Renal cortical epithelial cell (primary cell): ENCODE measurements at places on chromosomes 11 and 22. TPM values are rescaled to one million over a fixed set of nuclear protein-coding genes. Genes with fewer than 3 reads are reported as not detected.

The OR52A1 gene
- not detected in 2 replicates for total RNA-seq

The FGF4 gene
- total RNA-seq: not detected in 2 replicates

The PRODH gene
- 1.9 and 4.3 TPM in 2 replicates for total RNA-seq

The MRGPRE gene
- not detected in 2 replicates for total RNA-seq

The GRM5 gene
- under 0.01 and 0.15 TPM in 2 replicates for total RNA-seq

The LYVE1 gene
- 0.05 and 0.17 TPM in 2 replicates for total RNA-seq

The C22orf15 gene
- not detected in 2 replicates for total RNA-seq

The LIF gene
- total RNA-seq: 58.1 and 84.0 TPM in 2 replicates

The GLYATL2 gene
- 0.20 and 2.1 TPM in 2 replicates for total RNA-seq

GRCh38 chr11:99241066-99241465 lies 220.3 kb downstream of the CNTN5 start:
- no peak for DNase-seq

DNA sequence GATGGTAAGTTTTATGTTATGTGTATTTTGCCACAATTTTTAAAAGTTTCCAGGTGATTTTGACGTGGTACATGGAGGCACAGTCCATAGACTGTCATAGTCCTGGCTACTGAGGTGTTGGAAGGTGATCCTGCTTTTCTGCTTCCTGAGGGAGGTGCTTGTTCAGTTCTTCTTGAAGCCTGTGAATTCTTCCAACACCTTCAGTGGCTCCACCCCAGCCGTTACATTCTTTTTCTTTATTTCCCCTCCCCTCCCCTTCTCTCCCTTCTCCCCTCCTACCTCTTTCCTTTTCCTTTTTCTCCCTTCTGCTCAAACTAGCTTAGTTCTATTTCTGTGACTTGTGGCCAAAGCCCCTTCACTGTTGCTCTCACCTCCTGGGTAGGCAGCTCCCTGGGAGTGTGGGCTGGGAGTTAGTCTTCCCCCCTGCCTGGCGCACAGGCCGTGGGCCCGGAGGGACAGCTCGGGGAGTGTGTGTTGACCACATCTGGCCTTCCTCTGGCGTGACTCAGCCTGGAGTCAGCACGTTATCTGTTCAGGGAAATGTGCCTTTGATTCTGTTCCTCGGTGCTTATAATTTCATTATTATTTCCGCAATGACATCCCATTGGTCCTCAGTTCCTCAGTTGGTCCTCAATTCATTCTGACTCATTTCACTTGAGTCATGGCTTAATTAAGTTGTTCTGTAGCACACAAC lies 566.2 kb downstream of the TBC1D22A start:
- DNase-seq: peak; percentile 77

DNA sequence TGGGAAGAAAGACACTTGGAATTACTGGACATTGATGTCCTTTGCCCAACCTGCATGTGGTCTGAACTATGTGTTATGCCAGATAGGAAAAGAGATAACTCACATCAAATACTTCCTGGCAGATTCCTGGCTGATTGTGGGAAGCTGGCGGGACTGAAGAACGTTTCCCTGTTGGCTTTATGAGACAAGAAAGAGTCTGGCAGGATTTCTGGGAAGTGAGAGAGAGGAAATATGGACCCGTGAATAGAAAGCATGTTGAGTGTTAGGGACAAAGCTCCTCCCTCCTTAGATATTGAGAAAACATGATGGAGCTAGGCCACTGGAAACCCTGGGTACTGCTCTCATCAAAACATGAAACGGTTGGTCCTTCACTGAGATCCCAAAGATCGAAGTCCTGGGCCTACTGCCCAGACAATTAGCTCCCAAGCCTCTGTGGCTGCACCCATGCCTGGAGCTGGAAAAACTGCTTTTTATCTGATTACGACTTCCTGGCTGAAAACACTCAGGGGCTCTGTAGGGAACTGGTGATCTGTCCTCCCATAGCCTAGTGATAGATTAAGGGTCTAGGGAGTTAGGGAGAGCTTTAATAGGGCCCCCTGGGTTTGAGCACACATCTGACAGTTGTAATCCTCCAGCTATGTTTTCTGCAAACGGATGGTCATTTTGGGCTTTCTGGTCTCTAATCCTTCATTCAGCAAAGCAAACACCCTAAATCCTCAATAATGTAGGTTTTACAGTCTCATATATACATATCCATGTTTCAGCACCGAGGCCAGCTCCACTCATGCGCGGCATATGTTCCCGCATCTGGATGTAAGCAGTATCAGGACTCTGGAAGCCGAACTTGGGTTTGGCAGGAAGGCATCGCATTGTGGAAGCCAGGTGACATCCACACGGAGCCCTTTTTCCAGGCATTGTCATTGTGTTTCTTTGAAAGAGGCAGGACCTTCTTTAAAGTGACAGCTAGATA lies 6.1 kb upstream of the B3GAT1 start:
- DNase-seq: peak; percentile 9

DNA sequence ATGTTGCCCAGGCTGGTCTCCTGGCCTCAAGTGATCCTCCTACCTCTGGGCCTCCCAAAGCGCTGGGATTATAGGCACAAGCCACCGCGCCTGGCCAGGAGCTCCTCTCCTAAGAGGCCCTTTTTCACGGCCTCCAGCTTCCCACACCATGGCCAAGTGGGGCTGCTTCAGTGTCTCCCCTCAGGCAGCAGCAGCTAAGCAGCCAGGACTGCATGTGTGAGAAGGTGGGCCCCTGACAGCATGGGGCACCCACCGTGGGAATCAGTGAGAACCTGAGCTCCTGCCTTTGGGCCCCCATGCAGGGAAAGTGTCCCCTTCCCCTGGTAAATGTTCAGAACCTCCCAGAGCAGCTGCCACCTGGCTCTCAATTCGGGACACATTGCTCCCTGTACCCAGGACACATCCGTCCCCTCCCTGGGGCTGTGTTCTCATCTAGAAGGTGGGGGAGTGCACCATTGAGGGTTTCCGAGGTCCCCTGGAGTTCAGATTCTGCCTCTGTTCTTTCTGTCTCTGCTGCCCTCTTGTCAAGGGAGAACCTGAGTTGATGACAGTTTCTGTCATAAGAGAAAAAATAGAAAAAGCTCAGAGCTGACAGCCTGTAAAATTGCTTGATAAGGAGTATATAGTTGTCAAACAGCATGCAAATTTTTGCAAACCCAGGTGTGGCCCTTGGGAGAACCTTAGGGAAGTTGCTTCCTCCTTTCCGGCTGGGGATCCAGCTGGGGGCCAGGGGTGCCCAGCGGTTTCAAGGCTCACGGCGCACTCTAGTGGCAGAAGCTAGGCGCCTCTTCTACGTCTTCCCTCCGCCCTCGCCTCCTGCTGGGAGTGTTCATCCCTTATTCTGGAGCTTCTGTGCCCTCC lies 29.7 kb downstream of the FAM83F start:
- no peak for DNase-seq

DNA sequence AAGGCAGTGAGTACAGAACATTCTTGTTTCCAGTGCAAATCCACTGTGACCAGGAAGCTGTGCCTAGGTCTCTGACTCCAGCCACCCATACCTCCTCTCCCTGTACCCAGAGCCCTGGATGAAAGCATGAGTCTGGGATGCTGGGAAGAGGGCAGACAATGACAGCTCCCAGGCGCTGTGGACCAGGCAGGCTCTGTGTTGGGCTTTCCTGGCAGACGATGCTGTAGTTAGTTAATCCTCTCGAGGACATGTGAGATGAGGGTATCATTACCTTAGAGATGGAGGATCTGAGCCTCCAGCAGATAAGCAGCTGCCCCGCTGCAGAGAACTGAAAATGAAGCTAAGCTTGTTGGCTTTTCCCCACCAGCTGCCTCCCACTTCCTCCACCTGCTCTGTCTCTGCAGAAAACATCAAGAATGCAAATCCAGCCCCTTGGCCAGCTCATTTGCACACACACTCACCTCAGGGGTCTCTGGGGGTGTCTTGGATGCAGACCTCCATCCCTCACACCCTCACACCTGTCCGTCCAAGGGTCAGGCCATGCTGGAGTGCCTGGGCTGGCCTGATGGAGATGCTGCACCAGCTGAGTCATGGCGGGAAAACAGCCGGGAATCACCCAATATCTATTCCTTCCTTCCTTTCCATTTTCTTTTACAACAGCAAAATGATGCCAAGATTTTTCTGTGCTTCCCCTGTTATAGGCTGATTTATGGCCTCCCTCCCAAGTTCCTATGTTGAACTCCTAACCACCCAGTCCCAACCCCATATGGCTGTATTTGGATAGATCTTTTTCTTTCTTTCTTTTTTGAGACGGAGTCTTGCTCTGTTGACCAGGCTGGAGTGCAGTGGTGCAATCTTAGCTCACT lies 94.9 kb upstream of the SEPTIN5 start:
- DNase-seq: no peak

DNA sequence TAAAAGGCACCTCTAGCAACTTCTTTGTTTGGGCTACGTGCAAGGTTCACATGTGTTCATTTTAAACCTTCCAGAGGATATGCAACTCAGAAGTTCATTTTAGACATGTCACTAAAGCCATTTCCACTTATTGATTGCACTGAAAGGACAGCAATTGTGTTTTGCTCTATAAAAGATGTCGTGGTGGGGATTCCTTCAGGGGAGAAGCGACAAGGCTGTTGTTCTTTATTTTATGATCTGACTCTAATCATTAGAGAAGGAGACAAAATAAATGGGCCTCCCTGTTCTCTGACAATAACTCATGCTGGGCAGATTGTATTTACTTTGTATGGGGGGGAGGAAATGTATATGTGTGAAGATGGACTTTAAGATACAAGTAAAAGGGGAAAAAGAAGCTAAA lies 370.1 kb upstream of the ARHGAP42 start:
- DNase-seq: no peak

DNA sequence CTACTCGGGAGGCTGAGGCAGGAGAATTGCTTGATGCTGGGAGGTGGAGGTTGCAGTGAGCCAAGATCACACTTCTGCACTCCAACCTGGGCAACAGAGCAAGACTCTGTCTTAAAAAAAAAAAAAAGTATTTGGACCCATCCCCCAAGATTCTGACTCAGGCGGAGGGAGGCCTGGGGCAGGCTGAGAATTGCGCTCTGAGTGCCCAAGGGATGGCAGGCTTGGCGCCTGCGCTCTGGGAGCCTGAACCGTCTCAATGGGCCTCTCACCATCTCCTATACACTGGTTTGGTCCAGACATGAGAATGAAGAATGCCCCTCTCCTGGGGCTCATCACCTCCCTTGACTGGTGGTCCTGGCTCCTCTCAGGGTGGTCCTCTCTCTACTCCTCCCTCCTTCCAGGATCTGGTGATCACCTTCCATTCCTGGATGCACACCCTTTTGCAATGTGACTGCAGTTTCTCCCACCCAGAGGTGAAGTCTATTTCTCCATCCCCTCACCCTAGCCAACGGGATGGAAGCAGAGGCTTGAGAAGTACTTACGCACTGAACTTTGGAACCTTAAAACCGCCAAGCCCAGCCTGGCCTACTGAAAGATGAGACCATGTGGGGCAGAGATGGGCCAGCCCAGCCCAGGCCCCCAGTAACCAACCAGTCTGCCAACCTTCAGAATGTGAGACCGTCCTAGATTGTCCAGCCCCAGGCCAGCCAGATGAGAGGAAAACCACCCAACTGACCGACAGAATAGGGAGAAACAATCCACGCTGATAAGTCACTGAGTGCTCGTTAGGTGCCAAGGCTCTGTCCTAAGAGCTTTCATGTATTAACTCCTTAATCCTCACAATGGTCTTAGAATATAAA lies 4.9 kb downstream of the POLR3H start:
- DNase-seq: peak; percentile 16

DNA sequence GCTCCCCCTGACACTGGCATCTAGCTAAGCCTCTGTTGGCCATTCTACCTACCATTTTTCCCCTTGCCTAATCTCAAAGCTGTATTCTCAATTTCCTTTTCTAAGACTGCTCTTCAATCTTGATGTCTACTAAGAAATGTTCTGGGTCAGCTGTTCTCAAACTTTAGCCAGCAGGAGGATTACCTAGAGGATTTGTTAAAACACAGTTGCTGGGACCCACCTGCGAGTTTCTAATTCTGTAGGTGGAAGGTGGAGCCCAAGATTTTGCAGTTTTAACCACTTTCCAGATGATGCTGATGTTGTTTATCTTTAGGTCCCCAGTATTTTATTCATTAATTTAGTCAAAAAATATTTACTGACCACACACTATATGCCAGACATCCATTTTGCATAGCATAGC lies 9.3 kb upstream of the ARHGAP42 start:
- no peak for DNase-seq

DNA sequence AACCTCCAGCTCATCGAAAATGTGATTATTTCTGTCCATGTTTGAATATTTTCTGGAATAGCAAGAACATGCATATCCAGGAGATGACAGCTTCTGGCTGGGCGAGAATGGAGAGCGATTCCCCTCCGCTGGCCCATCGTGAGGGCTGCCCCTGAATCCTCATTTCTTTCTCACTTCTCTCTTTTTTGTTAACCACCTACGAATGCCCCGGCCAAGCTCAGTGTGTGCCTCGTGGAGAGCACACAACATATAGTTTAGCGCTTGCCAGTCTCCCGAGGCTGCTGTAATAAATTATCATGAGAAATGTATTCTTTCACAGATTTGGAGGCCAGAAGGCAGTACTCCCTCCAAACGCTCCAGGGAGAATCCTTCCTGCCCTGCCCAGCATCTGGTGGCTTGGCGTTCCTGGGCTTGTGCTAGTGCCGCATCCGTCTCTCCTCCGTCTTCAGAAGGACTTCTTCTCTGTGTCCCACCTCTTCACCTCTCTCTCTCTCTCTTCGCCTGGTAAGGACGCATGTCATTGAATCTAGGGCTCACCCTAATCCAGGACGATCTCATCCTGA lies 1306.0 kb downstream of the TBC1D22A start:
- no peak for DNase-seq

DNA sequence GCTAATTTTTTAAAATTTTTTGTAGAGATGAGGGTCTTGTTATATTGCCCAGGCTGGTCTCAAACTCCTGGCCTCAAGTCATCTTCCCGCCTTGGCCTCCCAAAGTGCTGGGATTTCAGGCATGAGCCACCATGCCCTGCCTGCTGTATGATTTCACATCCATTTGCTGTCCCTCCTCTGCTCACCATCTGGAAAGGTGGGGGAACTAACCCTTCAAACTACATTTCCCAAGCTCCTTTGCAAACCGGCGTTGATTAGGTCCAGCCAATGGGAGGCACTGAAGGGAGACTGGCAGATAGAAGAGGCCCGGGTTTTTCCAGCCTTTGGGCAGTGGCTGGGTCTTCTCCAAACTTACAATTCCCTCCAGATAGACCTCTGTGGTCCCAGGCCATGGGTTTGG lies 19.3 kb downstream of the RFPL1 start:
- no peak for DNase-seq

- no peak for DNase-seq
Measured at GRCh38 chr22:36079041-36079440, 50.4 kb upstream of the RBFOX2 start.

DNA sequence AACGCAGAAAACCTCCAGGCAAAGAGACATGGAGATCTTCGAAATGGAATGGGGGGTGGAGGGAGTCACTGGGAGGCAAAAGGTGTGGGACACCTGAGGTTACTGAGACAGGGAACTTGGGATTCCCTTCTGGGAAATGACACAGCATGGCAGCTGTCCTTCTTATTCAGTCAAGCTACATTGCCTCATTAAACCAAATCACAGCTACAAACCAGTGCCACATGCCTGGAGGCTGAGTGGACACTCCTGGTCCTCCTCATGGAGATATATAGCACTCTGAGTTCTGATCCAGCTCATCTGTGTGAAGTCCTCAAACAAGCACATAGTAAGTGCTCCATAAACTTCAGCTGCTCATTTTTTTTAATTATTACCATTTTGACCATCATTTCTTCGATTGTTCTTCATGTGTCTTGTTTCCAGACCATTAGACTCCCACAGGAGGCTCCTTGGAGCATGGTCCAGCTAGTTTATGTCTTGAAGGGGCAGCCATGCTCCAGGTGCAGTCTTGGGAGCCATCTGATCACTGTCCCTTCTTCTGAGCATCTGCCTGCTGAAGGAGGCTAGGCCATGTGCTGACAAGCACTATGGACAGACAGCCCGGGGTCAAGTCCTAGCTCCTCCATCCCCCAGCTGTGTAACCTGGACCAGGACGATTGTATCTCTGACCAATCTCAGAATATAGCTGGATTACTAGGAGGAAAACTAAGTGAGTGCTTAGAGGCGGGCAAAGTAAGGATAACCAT lies 9.7 kb upstream of the FXYD2 start:
- no peak for DNase-seq
